Nucleus accumbens (tissue), 56 donors: ENCODE measurements at places on chromosomes 16 and 17.

DNA sequence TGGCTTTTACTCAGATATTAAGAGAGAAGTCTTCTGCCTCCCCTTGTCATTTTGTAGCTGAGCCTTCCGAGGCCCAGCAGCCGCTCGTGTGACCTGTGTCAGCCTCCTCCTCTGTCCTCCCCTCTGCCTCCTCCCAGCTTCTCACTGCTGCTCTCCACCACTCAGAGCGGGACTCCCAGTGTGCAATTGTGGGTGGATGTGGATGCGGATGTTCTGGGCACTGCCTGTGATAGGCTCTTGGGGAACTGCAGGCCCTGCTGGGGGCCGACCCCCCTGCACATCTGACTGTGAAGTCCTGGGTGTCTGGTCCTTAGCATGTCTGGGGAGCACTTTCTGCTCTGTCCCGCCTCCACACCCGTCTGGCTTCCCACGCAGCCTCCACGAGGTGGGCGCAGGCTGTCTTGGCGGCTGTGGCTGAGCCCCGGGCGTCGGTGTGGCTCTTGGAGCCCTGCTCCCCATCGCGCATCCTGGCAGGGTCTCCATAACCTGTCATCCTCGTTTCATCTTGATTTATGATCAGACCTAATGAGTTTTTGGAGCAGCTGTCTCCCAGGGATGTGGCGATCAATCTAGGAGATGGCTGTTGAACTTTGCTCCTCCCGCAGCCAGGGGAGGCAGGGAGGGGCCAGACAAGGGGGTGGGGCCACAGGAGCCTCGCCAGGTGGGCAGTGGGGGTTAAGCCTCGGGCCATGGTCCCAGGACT, 28.1 kb downstream of the GRIN2C start:
- no peak for DNase-seq

DNA sequence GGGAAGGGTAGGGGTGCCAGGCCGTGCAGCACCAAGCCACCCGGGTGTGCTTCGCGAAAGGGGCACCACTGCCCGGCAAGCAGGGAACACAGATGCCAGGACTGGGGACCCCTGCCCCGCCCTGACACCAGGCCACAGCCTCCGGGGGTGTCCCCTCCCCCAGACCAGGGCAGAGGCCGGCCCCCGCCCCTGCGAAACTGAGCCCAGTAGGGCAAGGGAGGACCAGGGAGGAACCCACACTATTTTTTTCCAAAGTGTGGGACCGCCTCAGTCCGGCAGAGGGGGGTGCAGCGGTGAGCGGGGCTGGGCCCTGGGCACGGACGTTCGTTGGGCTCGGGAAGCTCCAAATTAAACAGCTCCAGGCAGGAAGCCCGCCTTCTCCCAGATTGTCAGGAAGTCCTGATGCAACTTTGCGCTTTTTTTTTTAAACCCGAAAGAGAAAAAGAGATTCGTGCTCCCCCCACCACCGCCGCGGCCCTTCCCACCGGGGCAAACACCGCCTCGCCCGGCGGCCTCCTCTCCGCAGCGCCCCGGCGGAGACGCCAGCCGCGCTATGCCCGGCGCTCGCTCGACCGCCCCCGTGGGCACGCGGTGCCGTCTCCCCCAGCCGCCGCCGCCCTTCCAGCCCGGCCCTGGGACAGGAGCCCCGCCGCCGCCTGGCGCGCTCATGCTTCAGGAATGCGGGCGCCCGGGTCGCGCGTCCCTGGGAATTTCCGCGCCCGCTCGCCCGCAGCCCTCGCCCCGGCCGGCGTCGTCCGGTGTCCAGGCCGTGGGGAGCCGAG, 755 bp downstream of the PIEZO1 start:
- peak; percentile 31 for DNase-seq

DNA sequence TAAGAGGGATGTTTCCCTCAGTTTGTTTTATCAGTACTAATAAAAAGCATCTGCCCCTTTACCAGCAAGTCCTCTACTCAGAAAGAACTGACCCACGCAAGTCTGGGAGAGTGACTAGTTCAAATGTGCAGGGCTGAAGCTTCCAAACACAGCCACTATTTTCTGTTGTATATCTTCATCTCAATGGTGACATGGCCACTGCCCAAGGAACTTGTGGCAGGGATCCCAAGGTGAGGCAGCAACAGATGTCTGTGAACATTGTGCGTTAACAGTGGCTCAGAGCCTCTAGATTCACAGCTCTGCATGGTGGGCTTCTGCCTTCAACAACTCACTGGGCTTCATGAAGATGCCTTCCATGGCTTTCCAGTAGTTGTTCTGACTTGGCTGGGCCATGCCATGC, 3.7 kb upstream of the BLTP2 start:
- no peak for DNase-seq

DNA sequence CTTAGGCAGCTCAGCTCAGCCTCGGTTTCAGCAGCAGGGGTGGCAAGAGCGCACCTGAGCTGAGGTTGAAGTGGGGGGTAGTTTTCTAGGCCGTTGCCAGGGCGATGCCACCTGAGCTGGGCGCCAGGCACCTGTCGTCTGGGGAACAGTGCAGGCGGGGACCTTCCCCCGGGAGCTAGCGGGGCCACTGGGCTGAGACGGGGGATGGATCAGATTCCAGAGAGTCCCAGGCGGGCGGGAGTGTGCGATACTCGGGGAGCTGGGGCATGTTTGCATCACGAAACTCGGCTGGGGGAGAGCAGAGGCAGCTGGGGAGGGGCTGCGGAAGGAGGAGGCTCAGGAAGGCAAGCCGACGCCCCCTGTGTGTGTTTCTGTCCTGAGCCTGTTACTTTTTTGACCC, 477 bp upstream of the CLDN9 start:
- no peak for DNase-seq

- DNase-seq = no peak
These were observed 24.5 kb downstream of the TRPV2 start for GRCh38 chr17:16439811-16440351.
